ENCODE measurements at places on chromosomes 11 and 22. TPM values are rescaled to one million over a fixed set of nuclear protein-coding genes. Genes with fewer than 3 reads are reported as not detected.

DNA sequence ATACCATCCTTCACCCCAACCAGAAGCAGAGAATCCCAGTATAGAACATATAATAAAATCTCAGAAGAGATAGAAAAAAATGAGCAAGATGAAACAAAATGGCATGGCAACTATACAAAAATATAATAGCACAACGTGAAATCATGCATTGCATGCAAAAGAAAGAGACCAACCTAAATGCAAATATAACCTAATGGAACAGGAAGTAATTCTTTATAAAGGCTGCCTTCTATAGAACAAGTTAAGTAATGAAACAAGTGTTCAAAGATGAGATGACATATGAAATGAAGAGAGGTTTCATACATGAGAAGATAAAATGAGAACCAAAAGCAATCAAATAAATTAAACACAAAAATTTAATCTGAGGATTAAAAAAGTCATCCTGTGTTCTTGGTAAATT, 18.5 kb upstream of the ARHGAP20 start:
- no peak overlapping the region for H3K27ac ChIP-seq
- DNase-seq = no peak
- no peaks in the 10 kb centered on the region for H3K27me3 ChIP-seq
- no peak overlapping the region for H3K4me3 ChIP-seq

DNA sequence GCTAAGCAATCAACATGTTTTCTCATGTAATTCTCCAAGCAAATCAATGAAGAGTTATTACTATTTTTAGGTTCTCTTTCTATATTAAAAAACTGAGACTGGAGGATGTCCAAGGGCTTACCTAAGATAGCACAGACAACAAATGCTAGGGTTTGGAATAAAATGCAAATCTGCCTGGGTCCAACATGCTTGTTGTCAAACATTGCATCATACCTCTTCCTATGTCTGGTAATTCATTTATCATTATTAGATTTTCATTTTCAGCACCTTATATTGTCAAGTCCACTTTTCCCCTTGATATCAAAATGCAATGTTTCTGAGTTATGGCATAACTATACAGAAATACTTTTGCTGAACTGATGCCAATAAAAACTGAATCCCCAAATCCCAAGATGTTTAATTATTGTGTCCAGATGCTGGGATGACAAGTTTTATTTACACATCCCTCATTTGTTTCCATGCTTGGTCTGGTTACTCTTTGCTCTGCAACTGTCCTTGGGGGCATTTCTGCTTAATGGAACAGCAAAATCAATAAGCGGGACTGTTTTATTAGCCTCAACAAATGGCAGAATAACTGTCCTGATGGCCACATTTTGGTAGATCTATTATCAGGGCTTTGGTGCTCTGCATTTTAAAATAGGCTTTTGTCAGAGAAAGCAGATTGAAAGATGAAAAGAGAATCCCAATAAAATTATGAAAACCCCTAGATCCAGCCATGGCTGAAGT, 86.0 kb downstream of the C11orf87 start:
- H3K4me1 ChIP-seq = no peaks in the 10 kb centered on the region
- H3K27me3 ChIP-seq = no peaks in the 10 kb centered on the region
- H3K4me3 ChIP-seq = no peak overlapping the region
- no peak for DNase-seq
- H3K36me3 ChIP-seq = no peaks in the 10 kb centered on the region

GRCh38 chr11:6745018-6745417, 26.8 kb downstream of the OR2AG2 start:
- H3K4me3 ChIP-seq = no peak overlapping the region
- H3K36me3 ChIP-seq = no peaks in the 10 kb centered on the region
- peaks cover 53% of the 10 kb centered on the region for H3K4me1 ChIP-seq
- H3K27ac ChIP-seq = peak overlapping the region; percentile 62
- DNase-seq = no peak

- peak overlapping the region; percentile 70 for H3K27ac ChIP-seq
- DNase-seq = no peak
- no peak overlapping the region for H3K4me3 ChIP-seq
- peaks cover 41% of the 10 kb centered on the region for H3K36me3 ChIP-seq
Observed at GRCh38 chr11:1563697-1564534, 8.2 kb downstream of the DUSP8 start.

DNA sequence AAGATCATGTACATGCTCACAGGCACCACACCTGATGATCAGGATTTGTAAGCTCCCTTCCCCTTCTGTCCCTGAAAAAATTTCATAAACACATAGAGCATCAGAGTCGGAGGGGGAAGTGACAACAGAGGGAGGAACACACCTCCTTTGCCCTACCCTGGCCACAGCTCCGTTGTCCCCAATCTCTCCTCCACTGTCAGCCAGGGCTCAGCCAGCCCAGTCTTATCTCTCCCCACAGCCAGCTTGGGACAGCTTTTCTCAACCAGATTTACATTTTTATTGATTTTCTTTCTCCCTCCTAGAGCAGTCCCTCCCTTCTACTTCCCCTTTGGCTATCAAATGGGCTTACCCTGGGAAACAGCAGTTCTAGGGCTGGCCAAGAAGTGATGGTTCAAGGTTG, 32.1 kb upstream of the TPBGL start:
- H3K4me3 ChIP-seq = no peak overlapping the region
- no peaks in the 10 kb centered on the region for H3K4me1 ChIP-seq
- H3K27ac ChIP-seq = no peak overlapping the region
- DNase-seq = no peak
- H3K36me3 ChIP-seq = no peaks in the 10 kb centered on the region

DNA sequence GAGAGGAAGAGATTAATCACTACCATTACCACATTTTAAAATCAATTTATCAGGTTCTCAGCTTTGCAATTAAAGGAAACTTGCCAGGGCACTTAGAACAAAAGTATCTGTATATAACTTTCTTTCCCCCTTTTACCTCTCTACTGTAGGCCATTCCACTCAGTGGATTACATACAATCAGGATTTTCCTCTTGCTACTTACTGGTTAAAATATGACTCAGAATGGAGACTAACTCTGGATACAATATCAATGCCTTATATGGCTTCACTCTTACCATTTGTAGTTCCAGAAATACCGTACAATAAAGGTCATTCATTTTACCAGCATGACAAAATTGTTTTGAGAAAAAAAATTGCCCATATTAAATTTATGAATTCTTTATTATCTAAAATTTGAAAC, 706.8 kb downstream of the KCNA4 start:
- no peak overlapping the region for H3K4me3 ChIP-seq
- no peaks in the 10 kb centered on the region for H3K36me3 ChIP-seq
- no peak overlapping the region for H3K27ac ChIP-seq
- DNase-seq = no peak
- H3K4me1 ChIP-seq = no peaks in the 10 kb centered on the region
- H3K27me3 ChIP-seq = no peaks in the 10 kb centered on the region

DNA sequence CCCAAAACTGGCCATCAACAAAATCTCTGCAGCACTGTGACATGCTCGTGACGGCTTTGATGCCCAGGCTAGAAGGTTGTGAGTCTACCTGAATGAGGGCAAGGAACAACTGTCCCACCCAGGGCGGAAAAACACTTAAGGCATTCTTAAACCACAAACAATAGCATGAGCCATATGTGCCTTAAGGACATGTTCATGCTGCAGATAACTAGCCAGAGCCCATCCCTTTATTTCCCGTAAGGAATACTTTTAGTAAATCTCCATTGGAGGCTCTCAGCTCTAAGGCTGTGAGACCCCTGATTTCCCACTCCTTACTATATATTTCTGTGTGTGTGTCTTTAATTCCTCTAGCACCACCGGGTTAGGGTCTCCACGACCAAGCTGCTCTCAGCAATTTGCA, 3.4 kb downstream of the CHORDC1 start:
- peaks cover 10% of the 10 kb centered on the region for H3K4me1 ChIP-seq
- no peaks in the 10 kb centered on the region for H3K36me3 ChIP-seq
- H3K27me3 ChIP-seq = no peaks in the 10 kb centered on the region
- no peak for DNase-seq

DNA sequence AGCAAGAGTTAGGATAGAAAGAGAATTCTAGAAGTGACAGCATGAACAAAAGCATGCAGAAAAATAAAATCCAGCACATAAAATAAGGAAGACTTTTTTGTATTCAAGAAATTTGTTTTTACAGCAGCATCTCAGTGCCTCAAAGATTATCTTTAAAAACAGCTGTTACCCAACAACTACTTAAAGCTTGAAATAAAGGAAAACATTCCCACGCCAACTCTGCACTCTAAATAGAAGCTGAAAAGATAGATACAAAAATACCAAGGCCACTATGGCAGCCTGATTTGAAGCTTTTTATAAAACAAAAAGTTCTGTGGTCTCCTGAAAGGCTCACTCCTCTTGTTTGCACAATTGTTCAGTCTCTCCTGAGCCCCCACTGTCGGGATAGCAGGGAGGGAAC, 83.6 kb upstream of the LRRC55 start:
- no peaks in the 10 kb centered on the region for H3K36me3 ChIP-seq
- no peak overlapping the region for H3K4me3 ChIP-seq
- H3K27ac ChIP-seq = no peak overlapping the region
- no peaks in the 10 kb centered on the region for H3K27me3 ChIP-seq
- H3K4me1 ChIP-seq = no peaks in the 10 kb centered on the region

DNA sequence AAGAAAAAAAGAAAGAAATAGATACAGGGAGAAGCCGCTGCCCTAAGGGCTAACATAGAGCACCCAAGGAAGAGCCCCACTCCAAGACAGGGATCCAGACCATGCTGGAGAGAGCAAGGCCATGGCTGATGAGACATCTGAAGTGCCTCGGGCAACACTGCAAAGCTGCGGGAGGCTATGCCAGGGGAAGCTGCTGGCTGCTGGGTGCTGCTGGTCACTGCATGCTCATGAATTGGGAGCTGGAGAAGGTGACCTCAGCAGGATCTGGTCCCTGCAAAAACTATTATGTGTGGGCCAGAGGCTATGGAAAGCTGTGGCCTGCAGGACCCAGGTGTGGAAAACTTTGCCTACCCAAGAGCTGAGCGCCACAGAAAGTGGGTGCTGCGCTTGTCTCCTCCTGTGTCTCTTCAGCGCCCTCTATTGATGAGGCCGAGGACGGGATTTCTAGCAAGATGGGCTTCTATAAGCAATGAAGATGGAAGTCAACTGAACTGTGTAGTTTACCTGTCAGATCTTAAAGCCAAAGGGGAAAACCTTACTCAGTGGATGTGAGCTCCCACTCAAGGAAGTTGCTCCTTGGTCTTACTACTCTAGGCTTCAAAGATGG, 17.3 kb upstream of the SLC29A2 start:
- no peaks in the 10 kb centered on the region for H3K36me3 ChIP-seq
- peaks cover 7% of the 10 kb centered on the region for H3K4me1 ChIP-seq
- peak; percentile 76 for DNase-seq
- no peaks in the 10 kb centered on the region for H3K27me3 ChIP-seq

- no peak overlapping the region for H3K27ac ChIP-seq
- H3K4me3 ChIP-seq = no peak overlapping the region
- no peaks in the 10 kb centered on the region for H3K36me3 ChIP-seq
- no peaks in the 10 kb centered on the region for H3K4me1 ChIP-seq
Observed at GRCh38 chr11:106137061-106137460, 59.6 kb downstream of the AASDHPPT start.

DNA sequence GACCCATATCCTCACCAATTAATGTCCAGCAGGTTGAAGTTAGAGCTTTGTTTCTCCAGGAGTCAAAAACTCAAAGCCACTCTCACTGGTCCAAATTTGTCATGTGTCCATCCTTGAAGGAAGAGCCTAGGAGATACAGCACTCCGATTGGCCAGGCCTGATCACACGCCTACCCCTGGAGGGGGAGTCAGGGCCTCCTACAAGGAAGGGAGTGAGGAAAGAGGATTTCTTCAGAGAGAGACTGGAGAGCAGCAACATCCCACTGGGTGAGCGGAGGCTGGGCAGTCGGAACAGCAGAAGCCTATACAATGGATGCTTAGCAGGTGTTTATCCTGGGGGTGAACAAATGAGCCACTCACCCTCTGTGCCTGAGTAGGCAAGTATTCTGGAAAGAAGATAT, 113.9 kb downstream of the TRIM29 start:
- H3K36me3 ChIP-seq = no peaks in the 10 kb centered on the region
- H3K4me3 ChIP-seq = no peak overlapping the region
- H3K27ac ChIP-seq = no peak overlapping the region
- no peak for DNase-seq
- H3K27me3 ChIP-seq = peaks cover 4% of the 10 kb centered on the region

Gene PLEKHB1
- 9.6 TPM for total RNA-seq

Gene OR6T1
- total RNA-seq = not detected

DNA sequence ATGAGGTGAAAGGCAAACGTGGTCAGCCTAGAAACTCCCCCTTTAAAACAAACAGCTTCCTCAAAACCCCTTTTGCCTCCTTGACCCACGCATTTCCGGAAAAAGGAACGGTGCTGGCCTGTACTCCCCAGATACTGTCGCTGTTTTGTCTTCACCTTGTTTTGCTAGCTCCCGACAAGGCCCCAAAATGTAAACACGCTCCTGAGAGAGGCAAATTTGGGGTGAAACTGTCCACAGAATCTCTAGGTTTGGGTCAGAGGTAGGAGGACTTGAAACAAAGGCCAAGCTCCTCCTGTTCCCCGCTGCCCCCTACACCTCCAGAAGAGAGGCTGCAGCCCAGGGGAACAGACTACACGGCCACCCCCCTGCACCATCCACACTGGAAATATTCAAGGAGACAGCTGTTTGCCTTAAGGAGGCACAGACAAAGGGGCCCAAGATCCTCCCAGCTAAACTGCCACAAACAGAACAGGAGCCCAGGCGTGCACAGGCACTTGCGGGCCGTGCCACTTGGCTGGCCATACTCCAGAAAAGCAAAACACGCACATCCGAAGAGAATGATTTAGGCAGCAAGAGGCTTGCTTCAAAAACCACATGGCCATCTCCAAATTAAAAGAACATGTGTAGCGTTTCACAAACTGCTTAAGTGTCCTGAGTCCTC, 160.5 kb upstream of the GRK3 start:
- peaks cover 16% of the 10 kb centered on the region for H3K4me1 ChIP-seq
- no peaks in the 10 kb centered on the region for H3K36me3 ChIP-seq
- H3K4me3 ChIP-seq = peak overlapping the region; percentile 70
- peak overlapping the region; percentile 81 for H3K27ac ChIP-seq
- DNase-seq = no peak
- no peaks in the 10 kb centered on the region for H3K27me3 ChIP-seq

Data from heart left ventricle (tissue), 16 donors.